T-helper 2 cell (primary cell): ENCODE measurements at places on chromosomes 12 and 14.

DNA sequence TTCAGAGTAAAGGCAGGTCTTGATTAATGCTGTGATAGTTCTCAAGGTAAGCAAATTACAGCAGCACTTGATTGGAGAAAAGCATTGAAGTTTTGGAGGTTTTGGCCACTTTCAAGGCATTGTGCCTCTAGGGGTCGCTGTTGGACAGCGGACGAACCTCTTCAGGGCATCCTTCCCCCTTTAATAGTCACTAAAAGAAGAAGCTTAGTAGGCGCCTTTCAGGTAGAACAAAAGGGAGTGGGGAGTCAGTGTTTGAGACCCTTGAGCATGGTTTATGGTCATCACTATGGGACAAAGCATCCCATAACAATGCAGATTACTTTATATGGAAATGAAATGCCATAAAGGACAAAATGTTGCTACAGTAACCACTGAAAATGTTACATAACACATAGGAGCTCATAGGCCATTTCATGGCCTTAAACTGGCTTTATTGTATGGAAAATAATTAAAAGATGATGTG, 199.5 kb upstream of the DCN start:
- peak; percentile 75 for DNase-seq

DNA sequence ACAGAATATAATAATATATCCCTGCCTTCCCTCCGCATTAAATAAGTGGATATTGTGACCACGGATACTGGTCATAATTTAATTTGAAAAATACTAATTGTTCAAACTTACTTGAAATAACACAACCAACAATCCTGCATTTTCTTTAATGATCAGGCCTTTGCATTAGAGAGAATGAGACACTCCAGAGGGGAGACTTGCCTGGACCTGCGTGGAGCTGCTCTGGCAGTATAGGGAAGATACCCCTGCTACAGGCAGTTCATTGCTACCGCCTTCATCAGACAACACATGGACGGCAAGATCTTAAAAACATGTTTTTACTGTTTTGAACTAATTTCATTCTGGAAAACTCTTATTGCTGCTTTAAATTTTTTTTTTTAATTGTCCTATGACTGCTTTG, 211.0 kb upstream of the FAR2 start:
- no peak for DNase-seq

- DNase-seq, result no peak
Measured at GRCh38 chr14:68619790-68620574, 172.9 kb downstream of the ZFP36L1 start.

DNA sequence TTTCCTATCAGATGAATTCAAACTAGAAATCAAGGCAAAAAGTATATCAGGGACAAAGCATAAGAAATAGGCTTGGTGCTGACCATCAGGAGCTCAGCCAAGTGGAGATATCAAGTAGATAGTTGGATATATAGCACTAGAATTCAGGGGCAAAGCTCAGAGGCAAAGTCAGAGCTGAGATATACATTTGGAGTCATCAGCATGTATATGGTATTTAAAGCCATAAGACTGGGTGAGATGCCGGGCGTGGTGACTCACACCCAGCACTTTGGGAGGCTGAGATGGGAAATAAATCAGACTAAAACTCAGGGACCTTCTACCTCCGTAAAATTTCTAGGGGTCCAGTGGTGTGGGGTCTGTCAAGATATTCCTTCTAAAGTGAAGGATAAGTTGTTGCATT, 38.9 kb upstream of the LIMA1 start:
- no peak for DNase-seq

- DNase-seq, result no peak
Measured at GRCh38 chr14:54206516-54206915, 190.3 kb upstream of the CDKN3 start.

- no peak for DNase-seq
Measured at GRCh38 chr14:87349921-87350320, 643.1 kb downstream of the GALC start.

- no peak for DNase-seq
Measured at GRCh38 chr14:92967346-92967926, 44.5 kb downstream of the CHGA start.

- no peak for DNase-seq
Measured at GRCh38 chr12:47840571-47840970, 20.9 kb upstream of the HDAC7 start.

DNA sequence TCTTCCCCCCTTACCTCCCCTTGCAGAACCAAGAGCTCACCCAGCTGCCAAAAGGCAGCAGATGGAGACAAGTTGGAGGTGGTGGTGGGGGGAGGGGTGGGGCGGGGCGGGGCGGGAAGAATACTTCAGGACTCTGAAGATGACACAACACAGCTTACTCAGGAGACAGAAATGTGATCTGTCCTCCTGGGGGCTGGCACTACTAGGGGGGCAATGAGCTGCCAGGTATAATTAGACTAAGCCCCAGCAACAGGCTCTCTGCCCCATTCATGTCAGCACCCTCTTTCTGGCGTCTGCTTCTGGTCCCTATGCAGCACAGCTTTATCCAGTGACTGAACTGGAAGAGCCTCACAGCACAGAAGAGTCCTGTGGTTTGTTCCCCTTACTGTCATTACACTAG, 407.0 kb downstream of the MED13L start:
- no peak for DNase-seq

- DNase-seq, result no peak
Measured at GRCh38 chr12:1059162-1059561, 68.1 kb downstream of the ERC1 start.

GRCh38 chr12:68034567-68034966, 45.3 kb downstream of the IFNG-AS1 start:
- DNase-seq, result no peak

- no peak for DNase-seq
Measured at GRCh38 chr14:69317102-69317755, 57.3 kb downstream of the GALNT16 start.

GRCh38 chr12:32535288-32535999, 136.1 kb downstream of the FGD4 start:
- DNase-seq, result no peak

GRCh38 chr14:85583380-85583779, 53.4 kb downstream of the FLRT2 start:
- no peak for DNase-seq
